RWPE2 (cell line): ENCODE measurements at places on chromosomes 11 and 22.
A peak's percentile ranks its signal among the peaks of the same experiment; 100 is the strongest.

DNA sequence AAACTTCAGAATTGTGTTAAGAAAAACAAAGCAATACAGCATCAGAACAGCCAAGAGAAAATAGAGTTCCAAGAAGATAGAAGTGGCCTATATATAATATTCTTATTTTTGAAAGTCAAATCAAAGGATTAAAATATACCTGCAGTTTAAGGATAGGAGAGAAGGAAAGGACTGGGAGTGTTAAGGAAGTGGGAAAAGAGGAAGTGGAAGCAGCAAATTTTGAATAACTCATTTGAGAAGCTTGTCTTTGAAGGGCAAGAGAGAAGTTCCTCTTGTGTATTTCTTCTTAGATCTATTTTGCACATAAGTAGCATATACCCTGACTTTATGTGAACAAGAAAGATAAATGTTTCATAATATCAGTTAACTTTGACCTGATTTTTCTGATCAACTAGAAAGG, 62.6 kb upstream of the SLC17A6 start:
- DNase-seq, result no peak

GRCh38 chr11:67698247-67698646, 23.8 kb upstream of the ALDH3B2 start:
- no peak for DNase-seq

DNA sequence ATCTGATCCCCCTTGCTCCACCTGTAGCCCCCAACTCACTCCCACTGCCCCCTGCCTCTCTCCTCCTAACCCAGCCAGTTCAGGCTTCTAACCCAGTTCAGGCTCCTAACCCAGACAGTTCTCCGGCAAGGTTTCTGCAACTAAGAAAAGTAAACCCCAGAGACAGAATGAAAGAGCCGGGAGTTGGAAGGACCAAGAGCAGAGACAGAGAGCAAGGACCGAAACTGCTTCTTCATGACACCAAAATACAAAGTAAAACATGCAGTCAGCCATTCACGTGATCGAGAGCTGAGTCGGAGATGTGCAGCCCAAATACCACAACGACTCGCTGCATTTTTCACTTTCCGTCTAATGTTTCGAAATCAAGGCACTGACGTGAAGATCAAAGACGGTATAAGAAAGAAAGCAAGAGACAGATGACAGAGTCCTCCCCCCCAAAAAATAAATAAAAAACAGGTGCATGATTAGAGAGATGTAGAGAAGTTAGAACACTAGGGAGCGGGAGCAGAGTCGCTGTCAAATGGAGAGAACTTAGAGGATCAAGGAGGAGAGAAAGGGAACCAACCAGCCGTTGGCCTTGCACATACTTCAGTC, 884 bp downstream of the IL10RA start:
- no peak for DNase-seq

DNA sequence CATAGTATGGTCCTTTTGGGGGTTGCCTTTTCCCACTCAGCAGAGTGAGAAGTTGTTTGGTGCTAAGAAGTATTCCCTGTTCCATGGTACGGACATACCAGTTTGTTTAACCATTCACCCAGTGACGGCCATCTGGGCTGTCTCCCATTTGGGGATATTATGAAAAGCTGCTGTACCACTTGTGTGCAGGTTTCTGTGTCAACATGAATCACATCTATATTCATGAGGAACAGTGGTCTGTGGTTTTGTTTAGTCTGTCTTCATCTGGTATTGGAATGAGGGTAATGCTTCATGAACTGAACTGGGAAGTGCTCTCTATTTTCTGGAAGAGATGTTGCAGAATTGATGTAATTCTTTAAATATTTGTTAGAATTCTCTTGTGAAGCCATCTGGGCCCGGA, 89.5 kb downstream of the TRMU start:
- DNase-seq, result no peak

DNA sequence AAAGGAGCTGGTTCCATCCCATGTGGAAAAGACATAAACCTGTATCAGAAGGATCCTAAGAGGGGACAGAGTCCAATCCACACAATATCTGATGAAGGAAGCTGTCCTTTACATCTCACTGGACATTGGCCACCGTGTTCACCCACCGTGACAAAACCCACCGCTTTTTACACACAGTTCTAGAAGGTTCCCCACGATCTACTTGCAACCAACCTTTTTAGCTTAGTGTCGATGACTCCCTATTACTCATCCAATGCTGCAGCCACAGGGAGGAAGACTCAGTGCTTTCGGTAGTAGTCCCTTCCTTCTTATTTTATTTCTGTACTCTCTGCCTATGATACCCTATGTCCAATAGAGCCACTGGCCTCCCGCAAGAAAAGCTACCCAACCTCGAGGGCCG, 65.4 kb downstream of the MAPK1 start:
- DNase-seq, result no peak

- DNase-seq, result no peak
Observed at GRCh38 chr11:133834682-133835592, 10.4 kb downstream of the SPATA19 start.

GRCh38 chr22:19448076-19448607, 631 bp upstream of the C22orf39 start:
- DNase-seq, result no peak

- DNase-seq, result no peak
Observed at GRCh38 chr11:134464981-134465730, 53.1 kb upstream of the B3GAT1 start.

DNA sequence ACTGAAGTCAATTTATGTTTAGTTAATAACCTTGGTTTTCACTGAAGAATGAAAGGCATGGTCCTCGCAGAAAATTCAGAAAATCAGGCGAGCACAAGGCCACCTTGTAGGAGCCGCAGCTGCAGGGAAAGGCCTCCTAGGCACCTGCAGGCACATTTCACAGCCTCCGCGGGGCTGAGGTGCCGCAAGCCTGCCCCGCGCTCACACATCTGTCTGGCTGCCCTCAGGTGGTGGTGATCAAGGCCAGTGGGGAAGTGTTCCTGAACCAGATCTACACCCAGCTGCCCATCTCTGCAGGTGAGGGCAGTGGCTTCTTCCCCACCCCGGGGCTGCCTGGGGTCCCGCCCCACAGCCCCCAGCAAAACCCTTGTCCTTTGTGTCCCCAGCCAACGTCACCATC, 10.5 kb downstream of the MUC5AC start:
- peak; percentile 29 for DNase-seq

DNA sequence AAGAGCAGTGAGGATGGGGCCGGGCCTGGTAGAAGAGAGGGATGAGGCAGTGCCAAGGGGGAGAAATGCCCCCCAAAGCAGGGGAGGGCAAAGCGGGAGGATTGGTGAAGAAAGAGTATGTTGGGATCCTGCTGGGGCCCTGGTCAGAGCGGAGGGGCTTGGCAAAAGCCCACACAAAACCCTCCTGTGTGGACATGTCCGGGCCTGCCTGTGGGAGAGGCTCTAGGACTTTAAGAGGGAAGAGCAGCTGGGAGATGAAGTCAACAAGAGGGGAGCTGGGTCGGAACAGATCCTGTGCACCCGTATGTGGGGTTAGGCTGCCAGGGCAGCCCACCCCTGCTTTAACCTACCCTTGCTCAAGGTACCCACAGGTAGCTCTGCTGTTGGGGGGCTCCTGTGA, 25.8 kb downstream of the ART5 start:
- DNase-seq, result peak; percentile 32

DNA sequence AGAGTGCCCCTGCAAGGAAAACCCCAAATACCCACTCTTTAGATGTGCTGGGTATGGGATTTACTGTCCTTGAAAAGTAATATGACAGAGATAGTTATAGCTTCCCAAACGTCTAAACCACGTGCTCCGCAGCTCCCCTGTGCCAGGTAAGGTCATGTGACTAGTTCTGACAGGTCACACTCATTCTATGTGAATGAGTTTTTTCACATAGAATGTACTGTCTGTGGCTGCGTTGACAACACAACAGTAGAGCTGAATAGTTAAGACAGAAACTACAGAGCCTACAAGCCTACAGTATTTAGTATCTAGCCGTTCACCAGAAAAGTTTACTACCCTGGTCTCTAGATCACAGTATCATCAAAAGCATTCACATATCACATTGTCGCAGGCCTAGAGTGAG, 236.2 kb downstream of the ETS1 start:
- DNase-seq, result no peak

DNA sequence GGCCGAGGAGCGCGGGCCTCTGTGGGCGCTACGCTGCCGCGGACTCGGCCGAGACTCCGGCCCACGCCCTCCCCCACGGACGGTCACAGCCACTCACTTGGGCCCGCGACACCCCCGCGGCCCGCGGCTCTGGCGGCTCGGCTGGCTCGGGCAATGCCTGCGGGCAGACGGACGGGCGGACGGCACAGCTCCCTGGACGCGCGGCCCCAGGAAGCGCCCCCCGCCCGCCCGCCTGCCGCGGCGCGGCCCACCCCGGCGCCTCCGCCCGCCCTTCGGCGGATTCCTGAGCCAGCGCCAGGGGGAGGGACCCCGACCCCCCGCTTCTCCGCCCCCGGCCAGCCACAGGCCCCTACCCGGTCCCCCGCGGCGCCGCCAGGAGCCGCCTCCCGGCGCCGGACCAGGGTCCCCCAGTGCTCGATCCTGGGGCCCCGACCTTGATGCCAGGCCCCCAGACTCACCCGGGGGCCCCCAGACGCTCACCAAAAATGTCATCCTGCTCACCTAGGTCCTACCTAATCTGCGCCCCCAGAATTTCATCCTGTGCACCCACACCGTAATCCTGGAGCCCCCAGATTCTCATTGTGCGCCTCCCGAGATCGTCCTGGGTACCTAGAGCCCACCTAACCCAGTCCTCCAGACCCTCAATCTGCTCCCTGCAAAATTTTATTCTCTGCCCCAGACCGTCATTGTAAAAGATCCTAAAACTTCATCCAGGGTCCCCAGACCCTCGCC, at the start of gene EFEMP2:
Gene EFEMP2 (minus strand): TSS at position 215 of the 732 bp plus-strand sequence. CDS start 446 bp downstream, outside the sequence.
- DNase-seq, result no peak

- DNase-seq, result no peak
Observed at GRCh38 chr22:20783844-20784723, 10.2 kb downstream of the SERPIND1 start.

GRCh38 chr22:41939981-41940831, 6.7 kb downstream of the CENPM start:
- DNase-seq, result no peak

DNA sequence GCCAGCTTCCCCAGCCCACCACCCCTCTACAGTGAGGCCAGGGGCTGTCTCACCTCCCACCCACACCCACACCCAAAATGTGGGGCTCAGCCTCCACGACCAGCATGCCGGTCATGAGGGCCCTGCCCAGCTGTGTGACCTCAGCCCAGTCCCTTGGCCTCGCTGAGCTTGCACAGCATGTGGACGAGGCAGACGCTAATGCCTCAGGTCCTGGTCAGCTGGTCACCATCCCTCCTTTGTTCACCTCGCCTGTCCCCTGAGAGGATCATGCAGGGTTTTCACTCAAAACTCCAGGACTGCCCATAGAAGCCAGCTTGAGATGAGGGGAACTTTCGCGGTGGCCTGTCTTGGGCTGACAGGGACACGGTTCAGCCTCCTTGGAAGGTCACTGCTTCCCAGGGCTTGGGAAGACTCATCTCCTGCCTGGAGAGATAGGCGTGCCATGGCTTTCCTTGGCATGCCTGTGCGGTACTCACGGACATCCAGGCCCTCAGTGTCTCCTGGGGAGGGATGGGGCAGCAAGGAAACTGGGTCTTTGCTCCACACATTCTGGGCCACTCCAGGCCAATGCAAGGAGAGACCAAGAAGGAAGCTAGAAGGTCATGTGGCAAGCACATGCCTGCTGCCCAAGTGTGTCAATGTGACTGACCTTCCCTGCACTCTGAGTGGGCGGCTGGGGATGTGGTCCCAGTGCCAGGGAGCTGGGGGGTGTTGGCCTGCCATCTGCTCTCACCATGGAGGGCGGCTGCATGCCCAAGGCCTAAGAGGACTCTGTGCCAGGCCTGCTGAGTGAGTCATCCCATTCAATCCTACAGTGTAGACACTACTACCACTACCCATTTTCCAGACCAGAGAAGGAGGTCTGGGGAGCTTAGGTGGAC, 3.2 kb upstream of the RTN4R start:
- no peak for DNase-seq

DNA sequence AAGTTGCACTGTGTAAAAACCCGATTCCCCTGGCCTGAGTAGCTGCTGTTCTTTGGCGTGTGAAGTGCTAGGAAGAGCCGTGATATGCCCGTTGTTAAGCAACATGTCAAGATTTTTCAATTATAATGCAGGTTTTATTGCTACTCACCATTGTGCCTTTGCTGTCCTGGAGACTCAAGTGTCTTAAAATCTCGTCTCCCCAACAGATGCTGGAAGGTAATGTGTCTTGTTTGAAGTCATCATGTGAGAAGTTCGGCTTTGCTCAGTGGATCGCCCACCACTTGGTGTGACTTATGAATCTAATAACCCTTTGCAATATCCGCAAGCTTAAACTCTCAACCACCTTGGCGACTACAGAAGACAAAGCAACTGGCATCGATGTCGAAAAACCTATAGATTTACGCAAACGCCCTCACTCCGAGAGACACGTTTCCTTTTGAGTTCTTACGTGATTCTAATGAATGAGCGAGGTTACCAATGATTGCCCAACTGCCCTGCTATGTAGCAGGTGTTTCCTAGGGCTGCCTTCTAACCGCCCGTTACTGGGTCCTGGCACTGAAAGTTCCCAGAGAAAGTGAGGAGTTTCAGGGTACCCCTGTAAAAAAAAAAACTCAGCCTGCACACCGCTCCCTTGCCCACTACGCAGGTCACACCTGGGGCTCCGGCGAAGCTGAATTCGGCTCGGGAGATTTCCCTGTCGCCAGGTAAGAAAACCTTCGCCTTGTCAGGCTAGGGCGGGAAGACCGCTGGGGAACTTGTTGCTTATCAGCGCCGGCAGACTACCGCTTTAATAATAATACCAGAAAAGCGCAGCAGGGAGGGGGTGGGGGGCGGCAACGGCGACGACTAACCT, 21.2 kb upstream of the BDNF start:
- DNase-seq, result no peak

DNA sequence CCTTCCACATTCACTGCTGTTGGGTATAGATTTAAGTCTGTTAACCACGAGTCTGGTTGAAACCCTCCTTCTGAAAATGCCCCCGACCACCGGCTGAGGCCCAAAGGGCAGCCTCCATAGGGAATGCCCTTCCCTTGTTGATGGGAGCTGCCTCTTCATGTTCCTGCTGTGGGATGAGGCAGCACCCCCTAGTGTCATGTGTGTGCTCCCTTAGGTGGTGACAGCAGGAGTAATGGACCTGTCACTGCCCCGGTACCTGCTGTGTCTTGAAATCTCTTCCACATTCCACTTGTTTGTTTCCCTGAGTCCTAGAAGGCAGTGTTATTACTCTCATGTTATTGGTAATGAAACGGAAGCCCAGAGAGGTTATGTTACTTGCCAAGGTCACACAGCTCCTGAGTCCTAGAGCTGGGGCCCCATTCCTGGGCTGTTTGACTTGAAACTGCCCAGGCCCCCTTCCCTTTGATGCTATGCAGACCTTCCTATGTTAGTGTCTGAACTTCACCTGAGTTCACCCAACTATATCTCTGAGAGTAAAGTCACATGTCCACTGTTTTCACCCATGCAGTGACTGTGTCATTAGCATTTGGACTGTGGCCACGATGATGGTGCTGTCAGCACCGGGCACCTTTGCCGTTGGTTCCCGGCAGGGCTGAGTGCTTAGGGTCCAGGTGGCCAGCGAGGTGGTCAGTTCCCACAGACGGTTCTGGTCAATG, 234.3 kb downstream of the TBC1D22A start:
- DNase-seq, result no peak

DNA sequence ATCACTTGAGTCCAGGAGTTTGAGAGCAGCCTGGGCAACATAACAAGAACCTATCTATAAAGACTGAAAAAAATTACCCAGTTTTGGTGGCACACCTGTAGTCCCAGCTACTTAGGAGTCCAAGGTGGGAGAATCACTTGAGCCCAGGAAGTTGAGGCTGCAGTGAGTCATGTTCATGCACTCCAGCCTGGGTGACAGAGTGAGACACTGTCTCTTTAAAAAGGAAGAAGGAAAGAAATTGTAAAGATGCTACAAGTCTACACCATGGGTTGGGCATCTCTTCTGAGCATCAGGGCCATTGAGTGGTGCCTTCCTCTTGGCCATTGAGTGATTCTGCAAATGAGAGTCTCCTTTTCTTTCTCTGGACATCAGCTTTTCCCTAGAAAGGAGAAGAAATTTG, 15.7 kb upstream of the MTMR3 start:
- DNase-seq, result no peak
